Foreskin melanocyte (primary cell): ENCODE measurements at places on chromosomes 3 and 15.

- DNase-seq = no peak
Observed at GRCh38 chr3:171732756-171733155, 77.5 kb downstream of the PLD1 start.

DNA sequence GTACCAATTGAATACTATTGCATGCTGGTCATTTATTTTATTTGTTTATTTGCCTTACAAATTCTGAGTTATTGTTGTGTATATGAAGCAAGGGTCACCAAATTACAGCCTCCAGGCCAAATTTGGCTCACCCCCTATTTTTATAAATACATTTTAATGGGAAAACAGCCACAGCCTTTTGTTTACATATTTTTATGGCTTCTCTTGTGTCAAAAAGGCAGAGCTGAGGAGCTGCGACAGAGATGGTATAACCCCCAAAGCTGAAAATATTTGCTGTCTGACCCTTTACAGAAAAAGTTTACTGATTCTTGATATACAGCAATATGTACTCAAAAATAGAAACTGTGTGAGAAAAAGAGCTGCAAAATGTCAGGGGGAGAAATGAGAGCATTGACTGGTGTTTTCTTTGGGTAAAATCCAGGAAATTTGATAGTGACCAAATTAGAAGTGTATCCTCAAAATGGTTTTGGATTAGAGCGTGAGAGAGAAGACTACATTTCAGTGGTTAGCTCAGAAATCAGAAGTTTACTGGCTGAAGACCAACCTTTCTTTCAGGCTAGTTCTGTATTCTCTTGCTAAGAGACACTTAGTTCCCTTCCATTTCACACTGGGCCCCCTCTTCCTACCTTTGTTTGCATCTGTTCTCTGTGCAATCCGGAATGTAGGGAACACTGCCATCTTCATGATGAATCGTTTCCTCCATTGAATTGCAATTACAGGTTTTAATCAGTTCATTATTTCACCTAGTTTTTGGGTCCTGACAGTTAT is 757.8 kb downstream of the AGBL1 start:
- no peak for DNase-seq

DNA sequence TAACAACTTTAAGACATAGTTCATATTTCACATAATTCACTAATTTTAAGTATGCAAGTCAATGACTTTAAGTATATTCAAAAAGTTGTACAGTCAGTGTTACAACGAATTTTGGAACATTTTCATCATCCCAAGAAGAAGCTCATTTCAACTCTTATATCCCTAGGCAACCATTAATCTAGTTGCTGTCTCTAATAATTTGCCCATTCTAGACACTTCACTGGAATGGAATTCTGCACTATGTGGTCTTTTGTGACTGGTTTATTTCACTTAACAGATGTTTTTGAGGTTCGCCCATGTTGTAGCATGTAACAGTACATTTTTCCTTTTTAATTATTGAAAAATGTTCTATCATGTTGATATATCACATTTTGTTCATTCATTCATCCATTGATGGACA is 104.2 kb upstream of the SPRED1 start:
- no peak for DNase-seq

GRCh38 chr15:101122266-101122665 is 129.6 kb downstream of the CHSY1 start:
- DNase-seq = no peak

- no peak for DNase-seq
Observed at GRCh38 chr15:70258369-70259027, 160.8 kb upstream of the TLE3 start.

GRCh38 chr3:59978979-59979378 is 929.2 kb upstream of the CFAP20DC start:
- no peak for DNase-seq

DNA sequence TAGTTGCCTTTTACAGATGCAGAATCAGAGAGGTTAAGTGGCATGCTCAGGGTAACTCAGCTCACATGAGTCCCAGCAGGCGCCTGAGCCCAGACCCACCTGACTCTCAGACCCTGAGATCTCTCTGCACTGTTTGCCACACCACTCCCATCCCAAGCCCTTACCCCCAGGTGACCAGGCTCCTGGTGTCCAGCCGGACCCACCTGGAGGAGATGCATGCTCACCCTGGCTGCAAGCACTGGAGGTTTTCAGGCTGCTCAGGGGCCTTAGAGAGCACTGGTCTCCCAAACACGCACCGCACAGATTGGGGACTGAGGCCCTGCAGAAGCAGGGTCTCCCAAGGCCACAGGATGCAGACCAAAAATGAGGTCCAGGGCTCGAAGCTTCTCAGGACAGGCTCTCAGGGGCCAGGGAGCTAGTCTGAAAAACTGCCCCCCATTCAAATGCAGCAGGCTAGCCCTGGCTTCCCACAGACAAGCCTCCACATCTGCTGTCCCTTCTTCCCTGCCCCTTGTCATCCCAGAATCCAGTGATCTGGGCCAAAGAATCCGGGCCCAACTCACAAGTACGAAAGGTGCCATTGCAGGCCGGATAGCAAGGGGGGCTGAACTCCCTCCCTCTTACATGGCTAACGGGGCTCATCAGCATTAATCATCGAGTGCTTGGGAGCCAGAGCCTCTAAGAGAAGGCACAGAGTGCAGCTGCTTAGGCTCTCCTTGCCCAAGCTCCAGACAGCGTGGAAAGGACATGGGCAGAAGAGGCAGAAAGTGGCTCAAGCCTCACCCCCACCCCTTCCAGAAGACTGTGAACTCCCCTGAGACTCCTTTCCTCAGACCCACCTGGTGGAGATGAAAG is 90.2 kb upstream of the PRR20G start:
- no peak for DNase-seq

DNA sequence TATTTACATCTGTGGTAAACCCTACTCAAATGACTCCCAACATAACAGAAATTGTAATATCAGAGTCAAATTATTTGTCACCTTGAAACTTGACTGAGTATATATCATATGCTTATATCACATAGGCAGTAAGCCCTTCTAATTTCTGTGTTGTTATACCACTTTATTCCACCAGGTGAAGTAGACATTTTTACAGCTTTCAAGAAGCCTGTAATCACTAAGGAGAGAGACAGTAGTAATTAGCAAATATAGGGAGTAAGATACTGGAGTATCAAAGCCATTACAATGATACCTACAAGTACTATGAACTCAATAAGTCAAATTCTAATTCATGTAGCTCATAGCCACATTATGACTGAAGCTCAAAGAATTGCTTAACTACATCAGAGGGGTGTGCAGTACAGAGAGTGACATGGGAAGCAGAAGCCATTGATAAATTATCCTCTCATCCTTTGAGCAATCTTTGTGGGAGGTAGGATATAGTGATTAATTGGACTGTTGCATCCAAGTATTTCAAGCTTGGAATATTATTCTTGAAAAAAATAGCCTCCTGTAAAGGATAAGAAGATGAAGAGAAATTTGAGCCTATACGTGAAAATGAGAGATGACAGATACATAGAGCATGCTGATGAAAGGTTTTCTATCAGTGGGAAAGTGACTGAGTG is 1005.9 kb downstream of the ZPLD1 start:
- no peak for DNase-seq

DNA sequence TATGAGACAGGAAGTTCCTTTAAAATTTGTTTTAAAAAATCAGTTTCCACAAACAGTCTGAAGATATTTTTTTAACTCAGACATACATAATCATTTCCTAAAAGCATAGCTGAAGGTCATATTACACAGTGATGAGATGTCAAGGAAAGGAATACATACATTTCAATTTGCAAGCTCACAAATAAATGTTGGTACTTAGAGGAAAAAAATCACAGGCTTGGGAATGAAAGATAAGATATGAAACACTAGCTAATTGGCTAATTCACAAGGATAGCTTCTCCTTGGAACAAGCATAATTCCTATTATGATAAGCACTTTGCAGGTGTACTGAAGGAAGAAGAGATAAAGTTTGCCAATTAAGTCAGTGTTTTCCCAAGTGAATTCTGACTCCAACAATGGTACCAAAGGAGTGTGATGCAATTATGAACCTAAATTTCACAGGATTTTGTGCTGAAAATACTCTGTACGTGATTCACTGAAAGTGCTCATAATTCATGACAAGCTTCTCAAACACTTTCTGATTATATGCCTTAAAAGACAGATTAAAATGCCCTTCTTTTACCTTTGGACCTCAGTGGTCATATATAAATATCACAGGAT is 112.4 kb downstream of the FRMD5 start:
- no peak for DNase-seq

GRCh38 chr3:155560594-155560993 is 184.3 kb downstream of the PLCH1 start:
- DNase-seq = no peak

- DNase-seq = no peak
Observed at GRCh38 chr15:43361313-43361903, 9.4 kb downstream of the ZSCAN29 start.

DNA sequence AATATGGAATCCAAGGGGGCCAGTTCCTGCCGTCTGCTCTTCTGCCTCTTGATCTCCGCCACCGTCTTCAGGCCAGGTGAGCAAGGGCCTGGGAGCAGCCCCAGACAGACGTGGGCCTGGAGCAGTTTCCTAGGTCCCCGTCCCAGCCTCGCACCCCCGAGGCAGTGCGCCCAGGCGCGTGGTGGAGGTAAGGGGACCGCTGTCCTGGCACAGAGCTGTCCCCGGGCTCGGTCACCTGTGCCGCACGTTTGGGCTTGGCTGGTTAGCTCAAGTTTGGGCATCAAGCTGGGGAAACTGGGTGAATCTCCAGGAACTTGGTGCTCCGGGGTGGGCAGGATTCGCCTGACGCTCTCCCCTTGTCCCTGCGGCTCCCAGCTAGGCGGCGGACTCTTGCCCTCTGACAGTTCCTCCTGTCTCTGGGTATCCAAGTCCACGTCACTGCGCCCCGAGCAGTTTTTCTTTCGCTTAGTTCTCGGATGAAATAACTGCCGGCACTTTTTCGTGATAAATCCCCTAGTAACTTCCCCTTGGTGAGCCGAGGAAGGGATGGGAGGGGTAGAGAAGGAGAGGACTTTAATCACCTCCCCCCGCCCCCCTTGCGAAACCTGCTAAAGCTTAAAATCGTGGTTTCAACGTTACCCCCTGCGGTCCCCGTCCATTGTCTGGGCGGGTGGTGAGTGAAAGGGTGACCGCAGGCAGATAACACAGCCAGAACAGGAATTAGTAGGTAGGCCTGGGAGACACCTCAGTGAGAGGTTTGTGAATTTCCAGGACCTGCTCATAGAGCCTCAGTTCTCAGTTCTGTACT is 901 bp downstream of the ALCAM start:
- peak; percentile 64 for DNase-seq

DNA sequence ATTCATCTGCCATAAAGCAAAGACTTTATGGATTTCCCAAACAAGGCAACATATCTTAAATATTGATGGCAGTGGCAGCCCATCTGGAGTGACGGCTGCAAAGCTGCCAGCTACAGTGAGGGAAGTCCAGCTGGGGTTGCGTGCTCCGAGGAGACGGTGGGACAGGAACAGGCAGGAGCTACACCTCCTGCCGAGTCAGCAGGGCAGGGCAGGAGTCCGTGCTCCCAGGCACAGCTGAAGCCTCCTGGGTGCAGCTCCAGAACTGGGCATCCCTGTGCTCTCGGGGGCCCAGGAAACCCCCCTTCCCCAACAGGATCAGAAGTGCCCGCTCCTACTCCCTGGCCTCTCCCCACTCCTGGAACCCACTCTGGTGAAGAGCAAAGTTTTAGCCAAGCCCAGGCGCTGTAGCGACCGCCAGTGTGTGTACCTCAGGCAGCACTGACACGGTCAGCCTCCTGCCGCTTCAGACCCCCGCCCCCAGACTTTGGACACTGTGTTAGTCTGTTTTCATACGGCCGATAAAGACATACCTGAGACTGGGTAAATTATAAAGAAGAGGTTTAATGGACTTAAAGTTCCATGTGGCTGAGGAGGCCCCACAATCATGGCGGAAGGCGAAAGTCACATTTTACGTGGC is 556.4 kb upstream of the CCDC54 start:
- DNase-seq = no peak

DNA sequence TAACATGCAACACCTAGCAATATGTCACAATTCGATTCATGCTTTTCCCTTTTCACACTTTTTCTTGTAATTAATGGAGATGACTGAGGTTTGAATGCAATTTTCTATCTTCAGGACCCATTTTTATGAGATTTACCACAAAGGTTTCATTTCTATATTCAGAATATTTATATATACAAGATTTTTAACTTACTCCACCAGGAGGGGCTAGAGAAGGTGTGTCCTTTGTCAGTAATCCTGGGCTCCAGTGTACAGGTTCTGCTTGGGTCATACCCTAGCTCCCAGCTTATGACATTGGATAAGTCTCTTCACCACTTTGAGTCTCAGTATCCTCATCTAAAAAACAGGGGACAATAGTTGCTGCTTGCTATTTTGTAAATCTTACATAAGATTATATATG is 95.7 kb upstream of the SLC24A5 start:
- no peak for DNase-seq

- peak; percentile 64 for DNase-seq
Observed at GRCh38 chr3:156582532-156583183, 27.7 kb upstream of the SSR3 start.

DNA sequence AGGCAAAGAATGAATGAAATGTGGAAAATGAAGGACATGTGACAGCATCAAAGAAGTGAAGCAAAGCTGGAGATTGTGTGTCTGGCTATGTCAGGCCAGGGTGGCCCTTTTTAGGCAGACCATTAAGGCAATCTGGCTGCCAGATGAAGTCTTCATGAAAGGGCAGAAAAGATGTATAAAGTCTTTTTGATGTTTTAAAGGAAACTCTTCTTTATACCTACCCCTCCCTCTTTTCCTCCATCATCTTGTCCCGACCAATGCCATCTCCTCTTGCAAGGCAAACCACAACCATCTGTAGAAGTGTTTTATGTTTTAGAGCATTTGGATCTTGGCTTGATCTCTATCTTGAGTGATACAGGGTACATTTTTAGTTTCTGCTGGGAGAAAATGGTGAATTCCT is 259.2 kb downstream of the LSAMP start:
- no peak for DNase-seq

- DNase-seq = no peak
Observed at GRCh38 chr3:183108470-183108869, 9.2 kb upstream of the MCCC1 start.

- no peak for DNase-seq
Observed at GRCh38 chr3:12400616-12401194, 83.6 kb upstream of the TSEN2 start.

DNA sequence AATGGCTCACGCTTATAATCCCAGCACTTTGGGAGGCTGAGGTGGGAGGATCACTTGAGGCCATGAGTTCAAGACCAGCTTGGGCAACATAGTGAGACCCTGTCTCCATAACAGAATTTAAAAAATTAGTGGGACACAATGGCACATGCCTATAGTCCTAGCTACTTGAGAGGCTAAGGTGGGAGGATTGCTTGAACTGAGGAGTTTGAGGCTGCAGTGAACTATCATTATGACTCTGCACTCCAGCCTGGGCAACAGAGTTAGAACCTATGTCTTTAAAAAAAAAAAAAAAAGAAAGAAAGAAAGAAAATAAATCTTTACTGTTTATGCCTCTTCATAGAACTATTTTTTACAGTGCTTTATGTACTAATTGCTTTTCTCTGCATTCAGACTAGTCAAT is 84.6 kb upstream of the LMOD3 start:
- DNase-seq = no peak

DNA sequence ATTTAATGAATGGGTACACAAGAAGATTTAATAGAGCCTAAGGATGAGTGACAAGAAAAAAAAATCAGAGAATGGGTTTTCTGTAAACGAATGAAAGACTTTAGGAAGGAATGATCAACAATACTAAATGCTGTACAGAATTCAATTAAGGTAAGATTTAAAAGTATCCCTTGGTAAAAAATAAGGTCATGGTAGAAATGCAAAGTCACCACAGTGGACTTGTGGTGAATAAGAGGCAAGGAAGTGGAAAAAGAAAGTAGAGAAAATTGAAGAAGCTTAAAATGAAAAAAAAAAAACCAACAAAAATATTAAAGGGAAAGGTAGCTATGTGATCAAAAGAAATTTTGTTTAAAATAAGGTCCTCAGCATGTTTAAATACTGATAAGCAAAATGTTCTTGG is 82.4 kb downstream of the PLSCR2 start:
- no peak for DNase-seq
